Caco-2 (cell line): ENCODE measurements at places on chromosomes 6 and 20.

- DNase-seq = no peak
These were observed 12.0 kb downstream of the LPIN3 start for GRCh38 chr20:41352666-41353065.

GRCh38 chr20:47257256-47257655 lies 99.2 kb downstream of the ZMYND8 start:
- DNase-seq = no peak

- DNase-seq = no peak
These were observed 51.6 kb downstream of the MBOAT1 start for GRCh38 chr6:20160541-20161283.

GRCh38 chr6:41597246-41598000 lies 40.8 kb upstream of the MDFI start:
- DNase-seq = no peak

- DNase-seq = no peak
These were observed 52.1 kb upstream of the SNX9 start for GRCh38 chr6:157770946-157771345.

GRCh38 chr6:101365181-101365580 lies 28.3 kb upstream of the GRIK2 start:
- no peak for DNase-seq

DNA sequence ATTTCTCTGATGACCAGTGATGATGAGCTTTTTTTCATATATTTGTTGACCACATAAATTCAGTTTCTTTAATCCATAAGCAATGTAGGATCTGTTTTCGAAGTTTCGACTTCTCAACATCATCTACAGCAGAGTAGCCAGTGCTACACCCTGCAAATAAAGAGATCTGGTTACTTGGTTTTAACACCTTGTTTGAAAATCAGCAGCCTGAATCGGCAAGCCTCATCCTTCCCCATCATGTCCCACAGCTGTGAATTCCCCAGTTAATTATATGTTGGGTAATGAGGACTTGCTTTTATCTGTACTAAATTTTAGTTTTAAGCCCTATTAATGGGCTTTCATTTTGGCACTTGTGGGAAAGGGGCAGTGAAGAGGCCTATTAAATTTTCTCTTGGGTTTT lies 80.6 kb downstream of the BMP2 start:
- DNase-seq = no peak

DNA sequence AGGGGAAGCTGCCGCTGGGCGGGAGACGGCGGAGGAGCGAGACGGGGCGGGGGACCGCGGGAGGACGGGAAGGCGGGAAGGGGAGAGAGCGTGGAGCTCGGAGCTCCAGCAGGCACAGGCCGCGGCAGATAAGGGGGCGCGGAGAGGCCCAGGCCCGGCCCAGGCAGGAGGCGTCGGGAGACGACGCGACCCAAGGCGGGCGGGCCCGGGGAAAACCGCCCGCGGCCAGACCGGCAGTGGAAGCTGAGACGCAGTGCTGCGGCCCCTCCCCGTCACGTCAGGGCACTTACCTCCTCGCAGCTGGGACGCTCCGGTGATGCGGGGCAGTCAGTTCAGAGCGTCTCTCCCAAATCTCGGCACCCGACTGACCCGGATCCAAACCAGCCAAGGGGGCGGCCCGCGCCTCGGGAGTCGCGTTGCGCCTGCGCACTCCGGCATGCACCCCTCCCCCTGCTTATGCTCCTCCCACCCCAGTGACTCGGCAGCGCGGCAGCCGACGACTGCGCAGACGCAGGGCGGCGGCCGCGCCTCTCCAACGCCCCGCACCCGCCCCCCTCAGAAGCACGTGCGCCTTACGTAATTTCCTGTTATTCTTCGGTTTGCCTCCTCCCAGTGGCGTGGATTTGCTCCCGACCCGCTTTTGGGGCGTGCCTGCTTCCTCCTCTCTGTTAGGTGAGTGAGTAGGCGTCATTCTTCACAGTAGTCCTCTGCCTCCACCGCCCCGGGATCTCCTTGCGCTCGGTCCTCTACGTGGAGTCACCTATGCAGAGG lies at the start of gene OSER1:
Gene OSER1, minus strand, starts transcription at position 366 of the 771 bp plus-strand sequence. CDS start 3,814 bp downstream, outside the sequence.
- DNase-seq = peak; percentile 100

DNA sequence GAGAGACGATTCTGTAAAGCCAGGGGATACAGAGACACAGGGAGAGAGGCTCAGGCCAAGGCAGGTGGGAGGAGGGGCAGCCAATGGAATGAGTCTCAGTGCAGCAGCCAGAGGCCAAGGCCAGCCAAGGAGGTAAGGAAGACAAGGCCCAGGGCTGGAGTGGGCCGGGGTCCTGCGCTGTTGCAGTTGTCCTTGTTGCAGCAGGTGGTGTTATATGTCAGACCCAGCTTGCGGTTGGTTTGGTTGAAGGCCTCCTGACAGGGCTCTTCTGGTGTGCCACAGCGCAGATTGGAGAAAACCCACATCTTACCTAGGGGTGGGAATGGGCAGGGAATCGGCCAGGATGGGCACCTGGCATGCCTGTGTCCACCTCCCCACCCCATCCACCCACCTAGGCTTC lies 2.5 kb downstream of the LY6G6C start:
- no peak for DNase-seq

- DNase-seq = no peak
These were observed 478.7 kb downstream of the HTR1B start for GRCh38 chr6:76984572-76984971.

DNA sequence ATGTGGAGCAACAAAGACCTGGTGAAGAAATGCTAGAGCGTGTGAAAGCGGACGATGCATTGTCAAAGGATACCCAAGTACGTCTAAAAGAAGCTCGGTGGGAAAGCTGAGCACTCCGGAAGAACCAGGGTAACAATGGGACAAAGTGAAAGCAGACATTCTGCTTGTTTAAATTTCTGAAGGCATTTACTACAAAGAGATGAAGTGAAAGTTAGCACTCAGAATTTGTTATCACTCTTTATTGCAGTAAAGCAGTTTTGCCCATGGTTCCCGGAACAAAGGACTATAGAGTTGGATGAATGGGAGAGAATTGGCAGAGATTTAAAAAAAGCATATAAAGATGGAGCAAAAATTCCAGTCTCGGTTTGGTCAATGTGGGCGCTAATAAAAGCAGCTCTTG lies 12.8 kb upstream of the IRAK1BP1 start:
- no peak for DNase-seq
